ENCODE measurements at places on chromosomes 3 and 15.
A peak's percentile ranks its signal among the peaks of the same experiment; 100 is the strongest.

DNA sequence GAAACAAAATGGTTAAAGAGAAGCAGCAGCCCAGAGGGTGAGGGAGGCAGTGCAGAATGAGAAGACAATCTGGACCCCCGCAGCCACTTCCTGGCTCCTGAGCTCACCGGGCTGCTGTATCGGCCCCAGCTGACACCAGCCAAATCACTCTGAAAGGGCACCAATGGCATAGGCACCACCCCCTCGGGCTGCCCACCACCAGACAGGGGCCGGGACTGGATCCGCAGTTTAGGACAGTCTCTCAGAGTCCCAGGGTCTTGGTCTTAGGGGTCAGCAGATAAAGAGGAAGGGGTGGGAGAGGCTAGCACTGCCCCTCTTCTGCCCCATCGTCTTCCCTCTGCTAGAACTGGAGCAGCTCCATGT, 17.9 kb upstream of the EHD4 start:
- DNase-seq, result no peak

DNA sequence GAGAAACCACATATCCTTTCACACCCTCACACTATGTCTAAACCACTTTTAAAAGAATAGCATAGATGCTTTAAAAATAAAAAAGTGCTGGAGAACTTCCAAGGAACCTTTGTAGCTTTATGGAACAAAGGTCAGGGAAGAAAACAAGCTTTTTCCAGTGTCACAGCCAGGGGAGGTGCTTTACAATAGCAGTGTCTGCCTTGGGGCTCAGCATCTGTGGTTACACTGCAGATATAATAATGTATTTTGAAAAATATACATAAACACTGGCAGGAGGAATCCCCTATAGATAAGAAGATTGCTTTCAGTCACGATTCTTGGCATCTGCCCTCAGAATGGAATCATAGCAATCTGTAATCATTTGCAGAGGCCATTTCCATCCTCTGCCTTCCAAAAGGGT, 362.4 kb upstream of the LRRC3B start:
- no peak for DNase-seq

DNA sequence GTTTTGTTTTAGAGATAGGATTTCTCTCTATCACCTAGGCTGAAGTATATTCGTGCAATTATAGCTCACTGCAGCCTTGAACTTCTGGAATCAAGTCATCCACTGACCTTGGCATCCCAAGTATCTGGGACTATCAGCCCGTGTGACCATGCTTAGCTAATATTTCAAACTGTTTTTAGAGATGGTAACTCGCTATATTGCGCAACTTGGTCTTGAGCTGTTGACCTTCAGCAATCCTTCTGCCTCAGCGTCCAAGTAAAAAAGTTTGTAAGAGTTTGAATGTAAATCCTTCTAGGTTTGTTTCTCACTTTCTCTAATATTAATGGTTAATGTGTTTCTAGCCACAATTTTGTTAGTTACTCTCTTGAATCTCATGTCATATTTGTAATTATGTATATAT, 1243.5 kb upstream of the CADM2 start:
- no peak for DNase-seq

DNA sequence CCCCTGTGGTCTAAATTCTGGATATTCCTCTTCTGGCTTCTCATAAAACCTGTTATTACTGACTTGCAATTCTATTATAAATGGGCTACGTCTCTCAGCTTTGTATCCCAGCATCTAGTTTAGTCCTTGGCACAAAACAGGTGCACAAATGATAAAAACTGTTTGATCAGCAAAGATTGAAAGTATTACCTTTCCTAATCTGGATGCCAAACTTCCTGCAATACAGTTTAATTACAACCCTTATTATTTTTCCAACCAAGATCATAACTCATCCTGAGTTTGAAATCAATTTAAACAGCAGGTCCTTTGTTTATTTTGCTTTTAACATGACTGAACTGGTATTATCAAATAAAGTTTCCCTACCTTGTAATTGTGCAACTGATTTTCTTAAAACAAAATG, 132.6 kb downstream of the ATP1B3 start:
- no peak for DNase-seq

DNA sequence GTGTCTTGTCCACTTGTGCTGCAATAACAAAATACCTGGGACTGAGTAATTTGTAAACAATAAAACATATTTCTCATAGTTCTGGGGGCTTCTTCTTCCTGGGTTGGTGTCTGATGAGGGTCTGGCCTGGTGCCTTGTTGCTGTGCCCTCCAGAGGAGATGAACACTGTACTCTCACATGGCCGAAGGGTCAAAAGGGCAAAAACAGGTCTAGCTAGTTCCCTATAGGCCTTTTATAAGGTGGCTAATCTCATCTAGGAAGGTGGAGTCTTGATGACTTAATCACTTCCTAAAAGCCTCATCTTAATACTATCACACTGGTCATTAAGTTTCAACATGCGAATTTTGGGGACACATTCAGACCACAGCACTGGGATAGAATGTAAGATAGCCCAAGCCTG, 228.4 kb downstream of the TLE3 start:
- no peak for DNase-seq

DNA sequence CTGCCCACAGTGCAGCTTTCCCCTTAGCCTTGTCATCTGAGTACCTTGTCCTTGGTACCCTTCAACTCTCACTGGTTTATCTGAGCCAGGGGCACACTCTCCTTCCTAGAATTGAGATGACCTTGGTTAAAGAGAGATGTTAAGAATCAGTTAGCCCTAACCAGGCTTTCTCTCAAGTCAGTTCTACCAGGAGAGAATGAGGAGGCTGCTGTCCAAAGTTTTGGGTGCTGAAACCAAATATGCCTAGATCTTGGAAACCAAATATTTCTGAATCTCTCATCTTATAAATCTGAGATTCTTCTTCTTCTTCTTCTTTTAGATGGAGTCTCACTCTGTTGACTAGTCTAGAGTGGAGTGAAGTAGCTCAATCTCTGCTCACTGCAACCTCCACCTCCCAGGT, 12.0 kb upstream of the CTXND1 start:
- DNase-seq, result no peak

GRCh38 chr15:51132384-51133139, 37.9 kb upstream of the TNFAIP8L3 start:
- peak; percentile 29 for DNase-seq

DNA sequence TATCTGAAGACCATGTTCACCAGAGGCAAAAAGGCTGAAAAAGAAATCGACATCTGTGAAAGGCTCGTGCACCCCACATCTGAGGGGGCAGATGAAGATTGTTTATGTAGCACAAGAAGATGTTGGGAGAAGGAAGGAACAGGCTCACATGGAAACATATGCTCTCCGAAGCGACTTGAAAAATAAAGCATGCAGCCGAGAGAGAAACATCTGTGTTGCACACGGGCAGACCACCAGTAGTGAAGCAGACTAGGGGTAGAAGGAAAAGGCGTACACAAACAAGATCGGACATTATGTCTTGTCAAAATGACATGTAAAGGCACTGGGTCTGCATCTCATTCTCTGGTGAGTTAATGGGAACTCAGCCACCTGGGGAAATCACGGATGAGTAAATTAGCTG, 356.5 kb downstream of the ZIC4 start:
- no peak for DNase-seq

All from bronchial epithelial cell (primary cell).